ENCODE measurements at places on chromosomes 5 and 9. TPM values are rescaled to one million over a fixed set of nuclear protein-coding genes. Genes with fewer than 3 reads are reported as not detected.
A peak's percentile ranks its signal among the peaks of the same experiment; 100 is the strongest.

GRCh38 chr9:90964101-90965020 is 162.7 kb downstream of the SYK start:
- no peak for DNase-seq

- no peak for DNase-seq
Observed at GRCh38 chr5:54344653-54345052, 34.3 kb upstream of the ARL15 start.

GRCh38 chr9:7147121-7148090 is 389.6 kb downstream of the KDM4C start:
- DNase-seq: no peak

DNA sequence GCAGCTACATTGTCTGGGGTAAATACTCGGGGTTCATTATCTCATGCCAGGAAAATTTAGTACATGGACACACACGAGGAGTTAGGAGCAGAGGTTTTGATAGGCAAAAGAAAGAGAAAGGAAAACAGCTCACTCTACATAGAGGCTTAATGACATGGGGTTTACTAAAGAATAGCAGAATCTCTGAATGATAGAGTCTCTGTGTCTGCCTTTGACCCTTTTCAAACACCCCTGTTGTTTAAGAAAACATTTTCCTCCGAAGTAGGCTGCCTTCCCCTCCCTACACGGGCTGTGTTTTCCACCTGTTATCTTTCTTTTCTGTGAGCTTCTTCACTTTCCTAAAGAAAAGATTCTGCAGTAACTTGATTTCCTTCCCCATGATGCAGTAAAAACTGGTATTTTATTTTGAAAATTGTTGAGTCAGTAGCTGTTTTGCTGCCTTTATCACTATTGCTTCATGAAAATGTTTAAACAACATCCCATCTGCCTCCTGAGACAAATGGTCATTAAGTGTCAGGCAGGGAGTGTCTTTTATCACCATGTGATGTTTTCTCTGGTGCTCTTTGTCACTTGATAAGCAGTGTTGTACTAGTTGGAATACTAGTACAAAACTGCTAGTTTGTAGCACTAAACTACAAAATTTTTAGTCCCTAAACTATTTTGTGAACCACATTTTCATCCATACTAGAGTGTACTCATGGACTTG is 76.6 kb downstream of the PPIC start:
- no peak for DNase-seq

Gene SETD9
- 57.0 TPM for total RNA-seq

- no peak for DNase-seq
Observed at GRCh38 chr5:116650964-116651363, 76.3 kb upstream of the SEMA6A start.

DNA sequence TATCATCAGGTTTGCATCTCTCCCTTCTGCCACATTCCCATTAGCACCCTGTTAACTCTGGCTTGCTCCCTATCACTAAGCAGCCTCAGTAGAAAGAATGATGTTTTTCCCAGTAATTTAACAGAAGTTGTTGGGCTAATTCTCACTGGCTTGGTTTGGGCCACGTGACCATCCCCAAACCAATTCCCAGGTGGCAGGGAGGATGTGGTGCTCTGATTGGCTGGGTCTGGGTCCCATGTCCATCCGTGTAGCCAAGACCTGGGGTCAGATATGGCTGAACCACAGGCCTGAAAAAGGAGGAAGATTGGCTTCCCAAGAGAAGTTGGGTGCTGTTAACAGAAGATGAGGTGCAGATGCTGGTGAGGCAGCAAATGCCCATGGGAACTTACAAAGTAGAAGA is 122.0 kb downstream of the BOD1 start:
- DNase-seq: no peak

Gene PCDHA1
- total RNA-seq: 0.42 TPM

DNA sequence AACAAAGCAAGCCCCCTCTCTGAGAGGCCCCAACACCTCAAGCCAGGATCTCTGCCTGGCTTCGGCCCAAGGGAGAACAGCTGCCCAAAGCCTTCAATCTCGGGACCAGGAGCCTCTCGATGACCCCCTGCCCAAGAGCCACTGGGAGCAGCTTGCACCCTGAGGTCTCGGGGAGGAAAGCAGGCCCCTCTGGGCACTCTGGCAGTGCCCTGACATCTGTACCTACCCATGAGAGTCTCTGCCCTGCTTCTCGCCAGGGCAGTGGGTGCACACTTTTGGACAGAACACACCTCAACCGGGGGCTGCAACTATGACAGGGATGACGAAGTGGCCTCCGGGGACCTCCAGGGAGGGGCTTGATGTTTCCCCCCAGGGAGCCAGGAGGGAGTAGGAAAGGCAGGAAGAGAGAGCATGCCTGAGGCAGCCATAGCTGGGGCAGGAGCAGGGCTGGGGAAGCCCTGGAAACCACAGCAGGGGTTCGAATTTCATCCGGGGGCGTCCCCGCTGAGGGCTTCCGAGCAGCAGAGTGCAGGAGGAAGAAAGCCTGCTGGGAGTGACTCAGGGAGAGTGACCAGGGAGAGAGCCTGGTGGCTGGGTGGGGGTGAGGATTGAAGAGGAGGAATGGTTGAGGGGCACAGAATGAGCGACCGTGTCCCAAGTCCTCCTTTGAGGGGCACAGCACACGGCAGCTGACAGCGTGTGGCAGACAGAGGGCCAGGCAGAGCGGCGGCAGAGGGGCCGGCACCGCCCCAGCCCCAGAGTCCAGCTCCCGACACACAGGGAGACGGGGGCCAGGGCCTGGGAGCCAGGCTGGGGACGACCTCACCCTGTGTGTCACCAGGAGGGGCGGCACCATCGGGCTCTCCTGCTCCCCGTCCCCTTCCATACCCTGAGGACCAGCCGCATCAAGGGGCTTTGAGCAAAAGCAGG is 1.8 kb downstream of the LPCAT1 start:
- DNase-seq: peak; percentile 90

- DNase-seq: no peak
Observed at GRCh38 chr9:121404906-121405305, 34.9 kb upstream of the STOM start.

DNA sequence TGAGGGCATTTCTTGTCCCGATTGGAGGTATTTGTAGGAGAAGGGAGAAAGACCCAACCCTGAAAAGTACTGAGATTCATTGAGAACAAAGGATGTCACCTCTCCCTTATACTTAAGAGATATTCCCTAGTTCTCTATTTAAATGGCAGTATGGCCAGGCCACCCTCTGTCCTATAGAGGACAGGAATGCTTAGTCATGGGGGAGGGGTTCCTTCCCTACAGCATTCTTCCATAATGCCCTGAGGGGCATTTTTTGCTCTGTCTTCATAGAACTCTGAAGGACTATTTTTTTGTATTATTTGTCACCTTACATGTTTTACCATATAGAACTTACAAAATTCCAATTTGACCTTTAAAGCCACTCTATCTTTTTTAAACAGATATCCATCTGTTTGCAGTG is 176.3 kb downstream of the TMEM161B start:
- no peak for DNase-seq

Gene PCDHB8
- 8.3 TPM for total RNA-seq

Gene NRARP
- 3.5 TPM for total RNA-seq

Gene SH3RF2
- 11.9 TPM for total RNA-seq

GRCh38 chr5:54007827-54008777 is 302.3 kb downstream of the ARL15 start:
- DNase-seq: no peak

Gene GHR
- not detected for total RNA-seq

DNA sequence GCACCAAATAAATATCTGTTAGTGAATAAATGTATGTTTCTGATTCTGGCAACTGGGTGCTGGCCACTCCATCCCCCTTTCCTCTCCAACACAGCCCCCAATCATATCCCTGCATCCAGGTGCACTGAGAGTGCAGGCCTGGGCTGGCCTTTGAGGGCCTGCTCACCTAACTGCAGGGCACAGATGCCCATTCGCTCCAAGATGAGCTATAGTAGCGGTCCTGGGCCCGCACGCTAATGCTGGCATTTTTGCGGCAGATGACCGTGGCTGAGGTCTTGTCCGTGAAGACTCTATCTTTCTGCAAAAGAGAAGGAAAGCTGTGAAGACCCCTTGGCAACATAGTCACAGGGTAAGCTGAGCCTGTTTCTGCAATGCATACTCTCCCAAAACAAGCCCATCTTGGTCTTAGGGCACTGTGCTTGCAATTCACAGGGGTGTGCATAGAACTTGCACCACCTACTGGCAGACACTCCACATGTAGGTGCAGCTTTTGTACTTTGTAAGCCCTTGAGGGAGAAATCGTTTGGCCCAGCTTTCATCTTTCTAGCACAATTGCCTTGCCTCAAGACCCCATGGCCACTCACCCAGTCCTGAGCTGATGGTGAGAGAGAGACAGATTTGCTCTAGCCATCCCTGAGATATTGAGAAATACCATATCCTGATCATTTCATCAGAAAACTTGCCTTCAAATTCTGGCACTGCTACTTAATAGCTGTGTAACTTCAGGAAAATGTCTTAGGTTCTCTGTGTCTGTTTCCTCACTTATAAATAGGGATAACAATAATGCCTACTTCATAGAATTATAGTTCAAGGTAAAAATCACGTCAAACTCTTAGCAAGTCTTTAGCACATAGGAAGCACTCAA is 13.5 kb downstream of the IL12B start:
- peak; percentile 54 for DNase-seq

Gene SHLD3
- 7.7 TPM for total RNA-seq

DNA sequence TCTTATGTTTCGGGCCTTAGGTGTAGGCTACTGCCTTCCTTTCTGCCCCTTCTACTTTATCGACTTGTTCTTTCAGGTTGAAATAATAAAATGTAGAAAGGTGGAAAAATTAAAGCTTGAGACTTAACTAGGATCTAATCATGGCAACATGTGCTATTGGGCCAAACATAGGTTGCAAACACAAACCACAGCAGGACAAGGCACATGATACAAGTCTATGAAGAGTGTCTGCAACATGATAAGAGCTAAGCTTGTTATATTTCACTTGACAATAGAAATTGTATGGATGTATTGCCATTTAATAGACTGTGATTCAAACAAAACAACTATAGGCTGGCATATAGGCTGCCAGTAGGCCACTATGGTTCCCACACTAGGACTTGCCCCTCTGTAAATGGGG is 1.7 kb upstream of the ERAP2 start:
- DNase-seq: no peak
